ENCODE measurements at places on chromosomes 3 and 15.

DNA sequence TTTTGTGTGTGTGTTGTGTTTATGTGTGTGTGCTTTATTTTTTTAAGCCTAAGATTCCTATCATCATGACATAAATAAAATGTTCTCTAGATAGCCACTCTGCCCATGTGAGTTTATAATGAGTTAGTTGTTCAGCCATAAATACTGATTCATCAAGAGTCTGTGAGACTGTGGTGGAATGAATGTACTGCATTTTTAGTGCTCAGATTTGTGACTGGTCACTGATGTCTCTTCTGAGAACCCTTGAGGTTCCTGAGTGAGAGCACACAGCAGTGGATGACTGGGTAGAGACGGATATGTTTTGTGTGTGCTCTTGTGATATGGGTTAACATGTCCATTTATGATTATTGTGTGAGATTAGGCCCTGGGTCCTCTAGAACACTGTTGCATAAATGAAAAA is 51.2 kb downstream of the SETD5 start:
- no peak for DNase-seq

DNA sequence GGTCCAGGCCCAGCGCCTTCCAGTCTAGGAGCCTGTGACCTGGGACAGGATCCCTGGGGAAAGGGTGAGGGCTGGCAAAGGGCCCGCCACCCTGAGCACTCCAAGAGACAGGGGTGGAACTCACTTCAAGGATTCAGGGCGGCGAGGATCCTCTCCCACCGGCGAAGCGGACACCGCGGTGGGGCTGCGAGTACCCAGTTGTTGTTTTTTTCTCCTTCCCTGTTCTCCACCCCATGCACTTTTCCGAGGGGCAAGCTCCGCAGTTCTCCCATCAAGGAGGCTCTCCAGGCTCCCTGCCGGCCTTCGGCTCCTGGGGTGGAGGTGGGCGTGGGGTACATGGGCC is 387 bp upstream of the PAQR5 start:
- DNase-seq, result no peak

- DNase-seq, result no peak
Observed at GRCh38 chr15:96700555-96700954, 370.1 kb downstream of the NR2F2 start.

DNA sequence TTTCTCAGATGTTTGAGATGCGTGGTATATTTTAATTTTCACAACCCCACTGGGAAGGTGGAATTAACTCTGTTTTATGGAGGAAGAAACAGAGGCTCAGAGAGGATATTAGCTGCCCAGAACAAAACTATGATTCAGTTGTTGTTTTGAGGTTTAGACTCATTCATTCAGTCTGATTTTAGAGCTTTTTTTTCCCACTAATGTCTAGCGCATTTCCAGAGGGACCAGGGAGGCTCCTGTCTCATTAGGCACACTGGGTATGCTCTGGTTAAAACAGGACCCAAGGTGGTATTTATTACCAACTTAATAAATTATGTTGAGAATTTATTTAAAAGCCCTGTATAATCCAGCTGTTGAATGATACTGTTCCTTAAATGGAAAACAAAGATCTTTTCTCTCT is 272.0 kb upstream of the RGMA start:
- no peak for DNase-seq

GRCh38 chr3:12648384-12648959 is 15.4 kb downstream of the RAF1 start:
- DNase-seq, result no peak

GRCh38 chr3:116339441-116340028 is 105.8 kb downstream of the LSAMP start:
- peak; percentile 7 for DNase-seq

GRCh38 chr15:39332846-39333245 is 248.0 kb upstream of the THBS1 start:
- no peak for DNase-seq

- no peak for DNase-seq
Observed at GRCh38 chr15:68417897-68418296, 14.1 kb downstream of the ITGA11 start.

GRCh38 chr3:115022835-115023398 is 124.2 kb downstream of the ZBTB20 start:
- DNase-seq, result no peak

DNA sequence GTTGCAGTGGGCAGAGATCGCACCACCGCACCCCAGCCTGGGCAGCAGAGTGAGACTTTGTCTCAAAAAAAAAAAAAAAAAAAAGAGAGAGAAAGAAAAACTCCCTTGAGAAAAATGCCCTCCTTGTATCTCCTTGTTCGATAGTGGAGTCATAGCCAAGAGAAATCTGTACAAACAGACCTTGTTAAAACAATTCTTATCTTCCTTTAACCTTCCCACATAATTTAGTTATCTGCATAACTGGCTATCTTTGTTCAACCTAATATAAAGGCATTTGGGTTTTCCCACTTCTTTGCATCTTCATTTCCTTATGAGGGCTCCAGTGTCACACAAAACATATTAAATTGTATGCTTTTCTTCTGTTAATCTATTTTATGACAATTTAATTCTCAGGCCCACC is 65.1 kb upstream of the ATP11B start:
- DNase-seq, result no peak

DNA sequence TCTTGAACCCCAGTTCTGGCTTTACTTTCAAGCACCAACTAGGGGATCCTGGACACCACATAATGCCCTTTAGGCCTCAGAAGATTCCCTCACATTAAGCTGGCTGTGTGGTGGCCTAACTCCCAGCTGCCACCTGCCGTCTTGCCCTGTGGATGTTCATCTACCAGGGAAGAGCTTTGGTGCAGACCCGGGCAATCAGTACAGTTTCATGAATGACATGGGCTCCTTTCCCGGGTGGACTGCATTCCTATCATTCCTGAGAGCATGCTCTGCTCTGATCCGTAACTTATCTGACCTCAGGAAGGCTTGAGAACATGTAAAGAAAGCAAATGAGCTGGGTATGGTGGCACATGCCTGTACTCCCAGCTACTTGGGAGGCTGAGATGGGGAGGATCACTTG is 50.0 kb upstream of the GSK3B start:
- DNase-seq, result no peak

- DNase-seq, result no peak
Observed at GRCh38 chr15:68259883-68260282, 17.7 kb upstream of the FEM1B start.
